Effector memory CD8-positive, alpha-beta T cell (primary cell): ENCODE measurements at places on chromosomes 12 and 14.

DNA sequence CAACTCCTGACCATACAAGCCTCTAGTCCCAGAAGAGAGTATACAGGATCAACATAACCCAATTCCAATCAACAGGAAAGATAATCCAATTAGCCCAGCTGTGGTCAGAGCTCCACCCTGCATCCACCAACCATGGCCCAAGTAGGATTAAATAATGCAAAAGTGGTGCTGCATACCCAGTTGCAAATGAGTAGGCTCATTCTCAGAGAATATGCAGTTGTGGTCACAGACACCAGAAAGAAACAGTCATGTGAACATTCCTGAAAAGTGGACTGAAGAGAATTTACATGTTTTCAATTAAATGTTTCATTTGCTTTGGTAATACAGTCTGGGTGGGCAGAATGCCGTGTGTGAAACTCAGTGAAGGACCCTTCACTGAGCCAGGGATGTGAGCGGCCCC is 167.2 kb upstream of the BMP4 start:
- DNase-seq = no peak

- DNase-seq = no peak
Observed at GRCh38 chr12:109640961-109641360, 67.4 kb downstream of the MVK start.

DNA sequence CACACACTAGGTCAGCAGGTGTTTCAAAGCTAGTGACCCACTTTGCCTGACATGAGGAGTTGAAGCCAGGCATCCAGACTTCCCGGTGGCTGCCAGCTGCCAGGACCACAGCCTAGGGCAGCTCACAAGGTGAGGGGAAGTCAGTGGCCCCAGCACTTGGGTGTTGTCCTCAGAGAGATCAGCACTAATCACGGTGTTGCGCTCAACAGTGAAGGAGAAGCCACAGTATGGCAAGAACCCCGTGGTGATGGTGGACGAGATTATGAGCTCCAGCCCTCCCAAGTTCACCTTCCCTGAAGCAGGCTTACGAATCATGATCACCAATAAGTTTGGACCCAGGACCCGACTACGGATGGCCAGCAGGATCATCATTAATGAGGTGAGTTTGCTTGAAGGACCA is 59.9 kb upstream of the RIN3 start:
- DNase-seq = no peak

DNA sequence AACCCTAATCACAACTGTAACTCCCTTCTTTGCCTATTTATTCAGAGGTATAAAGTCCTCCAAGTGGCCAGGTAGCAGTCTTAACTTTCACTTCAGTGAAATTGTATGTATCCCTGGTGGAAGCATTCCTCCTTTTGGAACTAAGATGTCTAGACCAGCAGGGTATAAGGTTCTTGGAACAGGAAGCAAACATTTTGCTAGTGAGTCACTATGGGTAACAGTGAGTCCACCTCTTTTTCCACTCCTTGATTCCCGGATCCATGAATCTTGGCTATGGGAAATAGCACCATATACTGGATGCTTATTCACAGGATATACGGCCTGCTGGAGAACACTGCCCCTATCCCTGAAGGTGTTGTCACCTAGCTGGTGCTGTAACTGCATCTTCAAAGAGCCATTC is 80.2 kb downstream of the KCNA5 start:
- DNase-seq = no peak

DNA sequence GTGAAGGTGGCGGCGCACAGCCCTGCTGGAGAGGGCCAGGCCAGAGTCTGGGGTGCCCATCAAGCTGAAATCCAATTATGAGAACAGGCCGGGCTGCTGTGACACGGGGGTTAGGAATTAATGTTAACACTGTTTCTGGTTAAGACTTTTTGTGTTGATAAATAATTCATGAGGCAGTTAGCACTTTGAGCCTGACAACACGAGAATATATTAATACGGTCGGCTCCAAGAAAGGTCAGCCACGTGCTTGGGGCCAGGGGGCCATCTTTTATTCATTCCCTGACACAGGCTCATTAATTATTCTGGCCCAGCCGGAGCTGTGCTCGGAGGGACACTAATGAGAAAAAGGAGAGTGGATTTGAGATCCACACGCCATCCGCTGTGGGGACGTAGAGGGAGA is 45.1 kb downstream of the FBRSL1 start:
- no peak for DNase-seq

- no peak for DNase-seq
Observed at GRCh38 chr12:24044941-24045703, 95.7 kb upstream of the SOX5 start.

DNA sequence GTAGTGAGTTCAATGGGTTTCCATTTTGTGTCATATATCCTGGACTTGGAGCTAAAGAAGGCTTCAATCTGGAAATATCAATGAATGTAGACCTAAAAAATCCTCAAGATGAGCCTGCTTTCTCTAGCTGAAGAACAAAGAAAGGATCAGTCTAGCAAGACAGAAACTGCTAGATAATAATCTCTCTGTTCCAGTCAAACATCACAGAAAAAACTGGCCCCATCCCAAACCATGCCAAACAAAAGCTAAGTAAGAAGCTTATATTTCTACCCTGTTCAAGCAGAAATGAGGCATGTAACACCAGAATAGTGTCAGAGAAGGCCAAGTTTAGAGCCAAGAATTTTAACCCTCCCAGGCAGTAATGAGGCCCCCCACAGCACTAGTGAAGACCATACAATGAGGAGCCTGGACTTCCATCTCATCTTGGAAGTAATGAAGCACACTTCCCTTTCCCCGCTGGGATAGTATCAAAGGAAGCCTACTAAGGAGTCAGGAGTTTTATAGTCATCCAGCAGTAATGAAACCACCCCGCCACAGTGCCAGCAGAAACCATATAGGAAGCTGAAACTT is 95.8 kb downstream of the NELL2 start:
- no peak for DNase-seq

GRCh38 chr14:72891666-72892102 is 2.2 kb downstream of the DPF3 start:
- DNase-seq = no peak

DNA sequence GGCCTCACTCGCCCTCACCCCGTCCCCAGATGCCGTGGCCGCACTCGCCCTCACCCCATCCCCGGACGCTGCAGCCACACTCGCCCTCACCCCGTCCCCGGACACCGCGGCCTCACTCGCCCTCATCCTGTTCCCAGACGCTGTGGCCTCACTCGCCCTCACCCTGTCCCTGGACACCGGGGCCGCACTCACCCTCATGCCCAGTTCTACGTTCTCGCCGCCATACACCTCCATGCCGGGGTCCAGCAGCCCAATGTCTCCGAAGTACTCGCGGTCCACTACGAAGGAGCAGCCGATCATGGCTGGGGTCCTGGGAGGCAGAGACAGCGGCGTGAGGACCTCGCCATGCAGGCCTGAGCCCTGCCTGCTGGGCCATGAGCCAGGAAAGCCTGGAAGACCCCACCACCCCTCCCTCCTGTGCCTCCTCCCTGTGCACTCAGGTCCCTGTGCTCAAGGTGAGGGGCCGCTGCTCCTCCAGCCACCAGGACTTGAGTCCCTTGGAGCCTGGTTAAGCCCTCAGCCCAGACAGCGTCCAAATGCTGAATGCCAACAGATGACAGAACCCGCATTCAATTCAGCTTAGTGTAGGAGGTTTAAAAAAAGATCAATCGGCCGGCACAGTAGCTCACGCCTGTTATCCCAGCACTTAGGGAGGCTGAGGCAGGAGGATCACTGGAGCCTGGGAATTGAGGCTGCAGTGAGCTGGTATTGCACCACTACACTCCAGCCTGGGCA is 81.5 kb downstream of the GALNT9 start:
- no peak for DNase-seq

- DNase-seq = no peak
Observed at GRCh38 chr12:53265783-53266182, 2.3 kb upstream of the ESPL1 start.

GRCh38 chr12:103138538-103138937 is 181.1 kb downstream of the ASCL1 start:
- DNase-seq = no peak

GRCh38 chr12:77946541-77947061 is 115.9 kb downstream of the NAV3 start:
- DNase-seq = no peak

DNA sequence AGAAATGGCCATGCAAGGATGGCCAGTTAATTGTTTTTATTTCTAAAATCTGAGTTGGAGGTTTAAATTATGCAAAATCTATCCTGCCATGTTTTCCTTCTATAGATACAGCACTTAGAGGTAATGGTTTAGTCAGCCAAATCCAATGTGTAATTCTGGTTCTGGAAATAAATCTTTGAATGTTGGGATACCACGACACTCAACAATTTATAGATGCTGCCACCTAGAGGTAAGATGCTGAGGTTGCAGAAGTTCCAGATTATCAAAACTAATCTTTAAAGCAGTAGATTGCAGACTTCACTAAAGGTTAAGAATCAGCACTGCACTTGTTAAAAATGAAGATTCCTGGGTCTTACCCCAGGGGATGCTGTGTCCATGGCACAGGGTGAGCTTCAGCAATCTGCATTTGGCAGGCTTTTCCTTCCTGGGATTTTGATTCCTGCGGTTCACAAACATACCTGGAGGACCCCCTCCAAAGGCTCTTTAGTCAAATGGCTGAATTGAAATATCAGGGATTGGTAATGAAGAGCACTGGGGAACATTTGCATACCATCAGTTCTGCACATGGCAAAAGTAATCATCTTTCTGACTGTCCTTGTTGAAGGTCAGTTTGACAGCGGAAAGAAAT is 53.4 kb upstream of the ANO4 start:
- no peak for DNase-seq

DNA sequence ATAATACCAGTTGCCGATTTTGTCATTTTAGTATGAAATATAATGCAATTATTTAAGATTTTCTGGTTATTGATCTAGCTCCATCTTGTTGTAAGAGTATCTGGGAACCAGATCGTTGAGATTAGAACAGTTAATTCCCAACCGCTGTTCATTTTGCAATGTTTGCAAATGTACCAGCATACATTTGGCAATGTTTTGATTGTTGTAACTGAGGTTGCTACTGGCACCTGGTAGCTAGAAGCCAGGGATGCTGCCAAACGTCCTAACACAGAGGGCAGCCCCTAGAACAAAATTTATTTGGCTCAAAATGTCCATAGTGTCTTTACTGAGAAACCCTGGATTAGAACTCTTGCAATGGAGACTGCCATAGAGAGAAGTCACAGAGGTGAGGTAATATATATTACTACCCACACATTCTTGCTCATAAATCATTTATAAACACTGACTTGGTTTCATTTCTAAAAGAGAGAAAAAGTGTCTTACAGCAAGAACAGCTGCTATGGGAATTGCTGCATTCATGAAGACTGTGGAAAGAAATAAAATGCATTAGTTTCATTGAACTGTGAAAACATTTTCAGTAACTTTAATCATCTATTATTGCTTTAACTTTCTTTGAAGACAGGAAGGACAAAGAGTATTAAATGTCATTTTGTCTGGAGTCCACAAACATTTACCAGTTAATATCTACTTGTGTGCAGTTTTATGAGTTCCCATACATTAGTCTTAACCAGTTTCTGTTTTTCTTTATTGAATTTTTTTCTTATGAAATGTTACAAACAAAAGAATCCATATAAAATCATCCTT is 46.2 kb downstream of the ABCC9 start:
- DNase-seq = no peak

GRCh38 chr12:6158255-6158654 is 33.8 kb upstream of the VWF start:
- DNase-seq = no peak

GRCh38 chr12:110561471-110562201 is 21.5 kb downstream of the PPTC7 start:
- DNase-seq = no peak

DNA sequence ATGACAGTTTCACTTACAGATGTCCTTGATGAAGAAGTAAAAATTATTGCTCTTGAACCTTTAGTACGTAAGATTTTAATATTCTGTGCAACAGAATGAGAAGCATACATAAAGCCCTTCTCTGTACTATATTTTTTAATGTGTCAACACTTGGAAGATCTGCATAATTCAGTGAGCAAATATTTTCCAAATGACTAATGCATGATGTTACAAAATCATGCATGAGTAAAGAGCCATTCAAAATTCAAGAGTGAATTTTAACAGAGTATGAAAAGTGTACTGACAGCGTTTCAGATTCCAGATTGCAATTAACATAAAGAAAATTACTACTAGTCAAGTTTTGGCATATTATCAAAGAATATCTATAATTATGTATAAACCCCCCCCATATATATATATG is 101.4 kb upstream of the BBS10 start:
- no peak for DNase-seq
